ENCODE measurements at places on chromosomes 6 and 20.

GRCh38 chr20:1281279-1282057 is 15.4 kb downstream of the SNPH start:
- DNase-seq: no peak

DNA sequence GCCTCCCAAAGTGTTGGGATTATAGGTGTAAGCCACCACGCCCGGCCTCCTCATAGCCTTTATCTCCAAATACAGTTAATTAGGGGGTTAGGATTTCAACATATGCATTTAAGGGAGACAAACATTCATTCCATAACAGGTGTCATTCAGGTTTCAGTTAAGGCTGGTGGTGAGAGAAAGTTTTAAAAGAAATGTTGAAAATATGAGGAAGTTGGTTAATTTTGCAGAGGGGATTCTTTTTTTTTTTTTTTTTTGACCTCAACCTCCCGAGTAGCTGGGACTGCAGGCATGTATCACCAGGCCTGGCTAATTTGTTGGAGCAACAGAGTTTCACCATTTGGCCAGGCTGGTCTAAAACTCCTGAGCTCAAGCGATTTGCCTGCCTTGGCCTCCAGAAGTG is 12.5 kb upstream of the EBF4 start:
- no peak for DNase-seq

DNA sequence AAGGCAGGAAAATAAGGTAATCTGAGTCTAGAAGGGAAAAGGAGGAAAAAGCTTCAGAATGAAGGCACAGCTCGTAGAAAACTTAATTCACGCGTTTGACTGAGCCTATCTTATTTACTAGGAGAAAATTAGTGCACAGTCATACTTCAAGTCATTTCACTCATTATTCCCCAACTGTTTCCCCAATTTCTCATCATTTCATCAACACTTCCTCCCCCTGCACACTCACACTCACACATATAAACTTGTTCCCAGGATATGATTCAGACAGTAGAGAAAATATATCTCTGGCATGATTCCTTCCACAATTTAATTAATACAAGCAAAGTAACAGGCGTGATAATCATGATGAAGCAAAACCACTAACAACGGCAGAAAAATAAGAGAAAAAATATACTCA is 94.5 kb upstream of the F13A1 start:
- no peak for DNase-seq

DNA sequence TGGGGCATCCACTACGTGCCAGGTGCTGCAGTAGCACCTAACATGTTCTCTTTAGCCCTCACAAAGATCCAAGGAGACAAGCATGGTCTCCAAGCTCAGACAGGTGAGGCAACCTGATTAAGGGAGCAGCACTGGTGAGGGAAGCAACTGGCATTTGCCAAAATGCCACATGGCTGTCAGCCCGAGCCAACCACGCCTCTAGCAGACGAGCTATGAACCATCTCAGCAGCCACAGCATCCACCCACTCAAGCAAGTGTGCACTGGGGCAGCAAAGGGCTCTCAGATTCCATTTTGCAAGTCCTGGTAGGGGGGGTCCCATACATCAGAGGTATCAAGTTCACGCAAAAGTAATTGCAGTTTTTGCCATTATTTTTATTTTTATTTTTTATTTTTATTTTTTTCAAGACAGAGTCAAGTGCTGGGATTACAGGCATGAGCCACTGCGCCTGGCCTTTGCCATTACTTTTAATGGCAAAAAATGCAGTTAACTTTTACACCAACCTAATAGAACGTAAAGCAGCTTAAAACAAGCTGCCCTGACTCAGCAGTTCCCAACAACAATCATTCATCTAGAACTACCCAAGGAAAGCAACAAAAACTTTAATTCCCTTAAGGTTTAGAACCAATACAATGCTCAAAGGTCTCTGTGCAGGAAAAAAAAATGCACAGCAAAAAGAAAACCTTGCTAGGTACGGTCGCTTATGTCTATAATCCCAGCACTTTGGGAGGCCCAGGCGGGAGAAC is 36.3 kb upstream of the SPDEF start:
- no peak for DNase-seq

DNA sequence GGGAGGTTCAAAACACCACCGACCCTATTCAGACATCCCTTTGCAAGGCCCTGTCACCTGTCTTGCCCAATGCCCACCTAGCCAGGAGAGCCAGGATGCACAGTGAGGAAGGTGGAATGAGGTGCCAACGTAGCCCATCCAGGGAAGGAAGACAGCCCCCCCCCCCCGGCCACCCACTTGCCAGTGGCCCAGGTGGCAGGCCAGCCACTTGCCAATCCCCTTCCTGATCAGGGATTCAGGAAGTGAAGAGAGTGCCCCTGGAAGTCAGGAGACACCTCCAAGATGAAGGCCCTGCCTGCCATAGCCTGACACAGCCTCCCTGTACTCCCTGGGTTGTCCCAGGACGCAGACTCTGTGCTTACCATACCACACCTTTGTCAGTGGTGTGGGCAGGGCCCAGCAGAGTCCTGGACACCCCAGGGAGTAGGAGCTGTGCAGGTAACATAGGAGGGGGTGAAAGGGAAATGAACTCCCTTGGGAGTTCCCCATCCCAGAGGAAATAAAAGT is 54.7 kb downstream of the MRPL14 start:
- DNase-seq: no peak

GRCh38 chr20:62972845-62973745 is 20.6 kb downstream of the SLC17A9 start:
- no peak for DNase-seq

DNA sequence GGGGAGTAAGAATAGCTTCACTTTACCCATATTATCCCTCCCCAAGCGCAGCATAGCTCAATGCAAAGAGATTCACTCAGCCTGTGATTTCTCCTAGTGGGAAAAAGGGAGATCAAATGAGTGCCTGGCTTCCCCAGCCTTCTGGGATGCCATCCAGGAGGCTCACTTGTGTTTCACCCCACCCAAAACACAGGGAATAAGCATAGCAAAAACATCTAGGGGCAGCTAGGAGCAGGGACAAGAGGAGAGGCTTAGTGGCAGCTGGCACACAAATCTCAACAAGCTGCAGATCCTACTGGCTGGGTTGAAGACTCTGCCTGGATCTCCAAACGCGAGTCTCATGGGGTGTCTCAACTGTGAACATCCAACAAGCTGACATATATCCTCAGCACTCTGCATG is 715.8 kb downstream of the RNF144B start:
- DNase-seq: no peak

DNA sequence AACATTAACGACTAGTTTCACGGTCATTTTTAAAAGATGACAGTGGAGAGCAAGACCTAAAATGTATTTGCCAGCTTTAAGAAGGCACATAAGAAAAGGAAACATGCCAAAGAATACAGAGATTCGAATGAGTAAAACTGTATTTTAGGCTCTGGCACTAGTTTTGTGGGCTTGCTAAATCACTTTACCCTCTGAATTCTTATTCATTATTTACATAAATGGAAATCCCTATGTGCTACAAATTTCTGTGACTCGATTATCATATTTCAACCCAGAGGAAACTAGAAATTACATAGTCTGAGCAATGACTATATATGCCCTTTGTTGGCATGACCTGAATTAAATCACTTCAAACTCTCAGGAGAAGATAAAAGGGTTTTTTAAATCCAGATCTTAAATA is 441.7 kb upstream of the RNF217 start:
- DNase-seq: no peak

DNA sequence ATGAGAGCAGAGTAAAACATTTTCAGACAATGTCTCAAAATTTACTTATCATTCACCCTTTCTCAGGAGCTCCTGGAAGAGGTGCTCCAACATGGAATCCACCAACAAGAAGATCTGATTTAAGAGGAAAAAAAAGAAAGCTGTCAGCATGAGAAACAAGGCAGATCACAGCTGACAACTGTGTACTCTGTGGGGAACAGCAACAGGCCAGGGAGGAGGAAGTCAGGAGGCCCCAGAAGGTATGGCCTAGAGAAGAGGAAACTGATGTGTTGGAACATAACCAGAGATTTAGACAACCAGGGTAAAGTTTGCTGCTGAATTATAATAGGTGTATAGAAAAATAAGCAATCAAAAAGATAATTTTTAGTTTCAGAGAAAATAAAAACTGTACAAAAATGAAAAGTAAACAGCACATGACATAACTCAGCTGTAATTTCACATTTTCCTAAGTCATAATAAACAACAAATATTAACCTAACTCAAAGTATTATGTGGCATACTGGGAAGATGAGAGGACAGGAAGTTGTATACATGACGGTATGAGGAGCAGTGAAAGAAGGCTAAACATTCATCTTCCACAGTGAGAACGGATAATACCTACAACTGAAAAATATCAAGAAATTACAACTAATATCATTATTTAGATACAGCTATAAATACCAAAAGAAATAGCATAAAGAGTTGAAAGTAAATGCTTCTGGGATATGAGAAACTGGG is 113.6 kb upstream of the EMILIN3 start:
- DNase-seq: no peak

DNA sequence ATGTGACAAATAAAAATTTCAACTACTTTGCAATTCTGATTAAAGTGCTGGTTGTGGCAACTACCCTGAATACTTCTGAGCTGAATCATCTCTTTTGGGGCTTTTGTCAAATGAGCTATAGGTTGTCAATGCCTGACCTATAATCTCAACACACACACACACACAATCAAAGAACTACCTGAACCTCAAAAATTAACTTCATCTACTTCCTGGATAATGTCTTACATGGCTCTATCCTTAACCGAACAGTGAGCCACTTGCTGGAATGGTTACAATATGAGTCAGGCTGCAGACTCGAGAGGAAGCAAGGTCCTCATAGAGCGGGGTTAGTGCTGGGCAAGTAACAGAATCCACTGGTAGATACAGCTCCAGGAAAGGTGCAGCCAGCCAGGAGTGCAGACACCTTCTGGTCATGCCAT is 70.6 kb upstream of the DST start:
- no peak for DNase-seq

GRCh38 chr6:36068012-36068392 is 40.4 kb downstream of the MAPK14 start:
- no peak for DNase-seq

DNA sequence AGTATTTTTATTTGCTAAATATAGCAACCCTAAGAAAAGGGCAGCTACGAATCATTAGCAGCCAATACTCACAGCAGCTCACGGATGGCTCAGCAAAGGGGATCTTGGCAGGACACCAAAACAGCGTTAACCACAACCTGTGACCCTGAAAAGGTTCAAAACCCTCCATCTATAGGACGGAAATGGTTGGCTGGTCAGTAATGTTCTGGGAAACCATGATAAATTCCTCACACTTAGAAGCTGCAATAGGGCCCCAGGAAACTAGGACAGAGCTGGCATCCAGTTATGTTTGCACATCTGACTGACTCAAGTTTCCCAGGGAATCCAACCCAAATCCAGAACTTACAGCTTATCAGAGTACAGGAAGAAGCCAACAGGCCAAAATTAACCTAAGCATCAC is 30.9 kb upstream of the PTPRT start:
- no peak for DNase-seq
